Stimulated activated CD4-positive, alpha-beta T cell treated with anti-CD3 and anti-CD28 coated beads, Interleukin-12 subunit alpha, Interleukin-12 subunit beta, amount 100 ng/mL, for 4 hours (primary cell): ENCODE measurements at places on chromosomes 11 and 22.

DNA sequence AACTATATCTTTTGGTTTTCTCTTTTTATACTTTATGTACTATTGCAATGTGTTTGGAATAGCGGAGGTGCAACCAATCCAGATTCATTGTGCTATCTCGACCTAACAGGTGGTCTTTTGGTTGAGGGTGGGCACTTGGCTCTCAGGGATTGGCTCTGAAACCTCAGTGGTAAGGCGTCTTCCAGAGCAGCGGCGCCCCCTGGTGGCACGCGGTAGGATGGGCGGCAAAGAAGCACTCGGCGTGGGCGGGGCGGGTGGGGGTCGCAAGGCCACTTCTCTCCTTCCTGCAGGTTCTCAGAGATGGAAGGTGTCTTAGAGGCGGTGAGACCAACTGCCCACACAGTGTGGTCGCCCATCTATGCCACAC is 19.2 kb upstream of the PLET1 start:
- DNase-seq = peak; percentile 79

DNA sequence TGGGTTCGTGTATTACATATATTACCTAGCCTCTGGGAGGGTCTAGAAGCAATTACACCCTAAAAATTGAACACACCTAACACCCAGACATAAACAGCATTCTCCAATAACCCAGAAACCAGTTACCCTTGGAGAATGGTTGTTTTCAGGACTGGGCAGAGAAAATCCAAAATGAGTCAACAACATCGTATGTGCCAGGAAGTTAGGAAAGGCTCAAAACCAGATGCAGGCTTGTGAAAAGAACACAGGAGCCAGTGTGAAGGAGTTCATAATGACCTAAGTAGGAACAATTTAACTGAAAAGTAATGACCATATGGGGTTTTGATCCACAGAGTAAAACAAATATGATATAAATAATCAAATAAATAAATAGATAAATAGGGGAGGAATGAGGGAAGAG is 5.1 kb upstream of the CLPB start:
- DNase-seq = no peak

DNA sequence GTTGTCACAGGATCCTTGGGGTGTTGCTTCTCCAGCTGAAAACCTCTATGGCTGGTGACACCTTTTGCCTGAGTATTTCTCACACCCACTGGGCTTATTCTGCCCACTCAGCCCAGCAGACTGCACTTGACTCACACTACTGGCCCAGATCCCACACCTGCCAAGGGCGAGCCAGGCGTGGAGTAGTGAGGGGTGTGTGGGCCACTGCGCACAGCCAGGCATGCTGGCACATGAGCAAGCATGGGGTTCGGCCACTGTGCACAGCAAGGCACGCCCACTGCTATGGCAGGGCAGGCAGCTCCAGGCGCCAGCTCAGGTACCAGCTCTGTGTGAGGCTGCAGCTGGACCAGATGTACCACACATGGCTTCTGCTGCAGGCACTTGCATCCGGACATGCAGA is 116.5 kb upstream of the MTNR1B start:
- DNase-seq = no peak

DNA sequence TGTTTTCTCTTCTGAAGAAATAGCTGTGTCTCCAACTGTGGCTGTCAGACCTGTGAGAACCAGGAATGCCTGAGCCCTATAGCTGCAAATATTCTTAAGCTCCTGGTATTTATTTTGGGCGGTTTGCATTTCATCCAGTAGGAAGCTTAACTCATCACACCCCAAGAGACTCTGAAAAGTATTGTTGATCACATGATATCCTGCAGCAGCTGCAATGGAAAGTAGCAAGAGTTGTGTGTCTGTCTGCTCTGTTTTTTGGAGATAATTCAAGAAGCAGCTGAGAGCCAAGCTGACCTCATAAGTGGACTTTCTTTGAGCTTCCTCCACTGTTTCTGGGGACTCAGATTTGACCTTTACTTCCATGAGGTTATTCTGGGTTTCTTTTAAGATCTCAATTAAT is 36.4 kb upstream of the MRPL17 start:
- no peak for DNase-seq

- no peak for DNase-seq
Observed at GRCh38 chr11:103803062-103803461, 233.4 kb upstream of the DDI1 start.

DNA sequence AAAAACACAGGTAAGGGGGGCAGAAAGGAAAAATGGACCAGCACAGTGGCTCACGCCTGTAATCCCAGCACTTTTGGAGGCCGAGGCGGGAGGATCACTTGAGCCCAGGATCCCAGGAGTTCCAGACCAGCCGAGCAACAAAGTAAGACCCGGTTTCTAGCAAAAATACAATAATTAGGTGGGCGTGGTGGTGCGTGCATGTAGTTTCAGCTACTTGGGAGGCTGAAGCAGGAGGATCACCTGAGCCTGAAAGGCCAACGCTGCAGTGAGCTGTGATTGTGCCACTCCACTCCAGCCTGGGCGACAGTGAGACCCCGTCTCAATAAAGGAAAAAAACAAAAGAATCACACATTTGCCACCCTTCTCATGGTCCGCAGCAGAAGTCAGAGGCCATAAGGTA is 519.4 kb downstream of the BRD1 start:
- no peak for DNase-seq

DNA sequence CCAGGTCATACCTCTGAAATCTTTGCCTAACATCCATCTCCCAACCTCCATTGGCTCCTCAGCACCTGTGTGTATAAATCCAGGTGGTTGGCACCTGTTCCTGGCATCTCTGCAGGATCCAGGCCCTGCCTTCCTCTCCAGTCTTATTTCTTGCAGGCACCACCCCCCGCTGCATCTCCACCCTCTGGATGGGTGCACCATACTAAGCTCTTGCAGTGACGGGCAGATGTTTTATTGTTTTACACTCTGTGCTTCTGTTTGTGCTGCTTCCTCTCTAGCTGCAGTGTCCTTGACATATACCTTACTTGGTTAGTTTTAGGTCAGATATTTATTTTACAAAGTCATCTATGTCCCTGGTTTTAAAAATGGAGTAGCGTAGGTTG is 102.6 kb downstream of the TBC1D22A start:
- no peak for DNase-seq

GRCh38 chr11:58742981-58743880 is 11.5 kb upstream of the GLYAT start:
- no peak for DNase-seq

- no peak for DNase-seq
Observed at GRCh38 chr22:17717708-17718107, 56.6 kb downstream of the BID start.

- no peak for DNase-seq
Observed at GRCh38 chr11:62925745-62926679, 4.8 kb upstream of the CHRM1 start.

- DNase-seq = no peak
Observed at GRCh38 chr11:118396097-118396501, 5.3 kb upstream of the ATP5MG start.

DNA sequence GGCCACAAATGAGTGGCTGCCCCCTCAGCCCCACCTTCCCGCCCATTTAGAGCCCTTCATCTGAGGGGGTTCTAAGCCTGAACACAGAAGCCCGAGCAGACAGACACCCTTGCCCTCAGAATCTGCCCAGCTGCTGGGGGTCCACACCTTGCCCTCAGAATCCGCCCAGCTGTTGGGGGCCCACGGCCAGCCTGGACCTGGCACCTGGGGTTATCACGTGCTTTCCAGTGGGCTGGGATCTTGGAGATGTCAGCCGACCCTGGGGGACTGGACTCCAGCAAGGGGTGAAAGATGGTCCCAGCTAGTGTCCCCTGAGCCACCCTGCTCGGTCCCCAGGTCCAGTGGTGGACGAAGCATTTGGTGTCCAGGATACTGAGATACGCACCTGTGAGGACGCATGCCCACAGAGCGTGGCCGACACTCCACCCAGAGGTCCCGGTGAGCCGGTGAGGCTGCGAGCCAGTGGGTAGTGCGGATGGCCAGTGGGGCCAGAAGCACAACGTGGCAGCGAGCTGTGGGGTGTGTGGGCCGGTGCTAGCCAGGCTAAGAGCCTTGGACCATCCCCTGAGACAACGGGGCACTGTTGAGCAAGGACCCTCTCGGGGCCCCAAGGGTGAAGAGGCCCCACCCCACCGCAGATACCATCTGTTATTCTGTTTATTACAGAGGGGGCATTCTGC is 3.1 kb upstream of the CTSD start:
- DNase-seq = no peak

- DNase-seq = no peak
Observed at GRCh38 chr11:122673701-122674100, 18.2 kb downstream of the UBASH3B start.

DNA sequence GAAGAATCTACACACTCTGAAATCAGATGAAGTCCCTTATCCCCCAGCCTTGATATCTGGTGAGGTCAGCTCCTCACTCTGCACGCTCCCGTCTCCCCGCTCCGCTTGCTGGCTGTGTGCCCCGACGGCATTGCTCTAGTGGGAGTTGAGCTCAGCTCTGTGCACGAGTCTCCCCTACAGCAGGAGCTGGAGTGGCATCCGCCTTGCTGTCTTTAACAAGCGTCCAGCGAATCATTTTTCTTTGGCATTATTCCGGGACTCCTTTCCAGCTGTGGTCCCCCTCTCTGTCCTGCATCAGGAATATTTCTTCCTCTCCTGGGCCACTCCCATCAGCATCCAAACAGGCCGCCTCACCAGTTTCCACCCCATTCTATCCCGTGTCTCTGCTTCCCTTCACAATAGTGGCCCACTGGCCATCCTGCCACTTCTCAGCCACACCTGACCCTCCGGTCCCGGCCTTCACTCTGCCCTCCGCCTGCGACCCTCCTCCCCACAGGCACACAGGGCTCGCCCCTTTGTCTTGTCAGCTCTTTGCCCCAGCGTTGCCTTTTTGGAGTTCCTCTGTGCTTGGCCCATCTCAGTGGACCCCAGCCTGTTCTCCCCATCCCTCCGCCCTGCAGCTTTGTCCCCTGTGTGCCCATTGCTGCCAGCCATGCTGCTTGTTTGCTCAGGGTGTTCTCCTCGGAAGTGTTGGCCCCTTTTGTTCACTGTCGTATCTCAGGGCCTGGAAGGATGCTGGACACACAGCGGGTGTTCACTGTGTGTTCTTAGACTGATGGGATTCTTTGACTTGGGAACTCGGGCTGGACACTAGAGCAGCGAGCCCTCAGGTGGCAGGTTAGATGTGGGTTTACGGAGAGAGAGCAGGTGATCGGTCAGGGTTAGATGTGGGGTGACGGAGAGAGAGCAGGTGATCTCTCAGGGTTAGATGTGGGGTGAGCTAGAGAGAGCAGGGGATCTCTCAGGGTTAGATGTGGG is 441.8 kb downstream of the TBC1D22A start:
- no peak for DNase-seq

DNA sequence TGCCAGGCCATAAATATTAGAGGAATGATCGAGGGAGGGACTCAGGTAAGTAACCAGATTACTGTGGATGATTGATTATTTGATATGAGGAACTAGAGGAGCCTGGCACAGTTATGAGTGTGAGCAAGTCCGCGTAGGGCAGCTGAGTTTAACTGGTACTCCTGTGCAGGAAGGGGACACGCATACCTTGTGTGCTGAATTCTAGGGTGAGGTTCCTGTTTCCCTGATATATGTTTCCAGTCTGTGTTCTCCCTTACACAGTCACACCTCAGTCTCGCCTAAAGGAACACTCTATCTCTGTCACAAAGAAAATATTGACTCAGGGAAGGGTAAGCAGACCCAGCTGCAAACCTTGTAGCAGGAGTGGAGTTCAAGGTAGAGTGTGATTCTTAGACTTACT is 17.4 kb downstream of the SGSM3 start:
- DNase-seq = no peak

DNA sequence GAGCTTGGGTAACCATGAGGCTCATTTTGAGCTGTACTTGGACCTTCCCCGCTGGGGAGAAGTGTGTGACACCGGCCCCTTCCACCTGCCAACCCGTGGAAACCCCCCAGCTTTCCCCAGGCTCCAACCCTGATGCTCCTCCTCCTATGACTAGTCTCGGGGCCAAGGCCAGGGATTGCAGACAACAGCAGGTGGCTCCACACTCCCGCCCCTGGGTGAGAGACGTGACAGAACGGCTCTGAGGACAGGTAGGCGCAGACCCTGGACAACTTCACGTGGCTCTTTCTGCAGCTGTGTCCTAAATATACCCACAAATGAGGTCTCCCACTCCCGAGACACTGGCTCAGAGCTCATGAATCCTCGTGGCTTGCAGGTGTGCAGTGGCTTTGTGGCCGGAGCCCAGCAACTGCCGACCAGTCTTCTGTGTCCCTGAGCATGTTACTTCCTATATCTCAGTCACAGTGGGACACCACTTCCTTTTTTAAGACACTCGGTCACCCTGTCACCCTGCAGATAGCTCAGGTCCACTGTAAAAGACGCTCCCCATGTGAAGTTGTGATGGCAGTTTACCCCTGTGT is 55.2 kb downstream of the NECTIN1 start:
- DNase-seq = peak; percentile 11

DNA sequence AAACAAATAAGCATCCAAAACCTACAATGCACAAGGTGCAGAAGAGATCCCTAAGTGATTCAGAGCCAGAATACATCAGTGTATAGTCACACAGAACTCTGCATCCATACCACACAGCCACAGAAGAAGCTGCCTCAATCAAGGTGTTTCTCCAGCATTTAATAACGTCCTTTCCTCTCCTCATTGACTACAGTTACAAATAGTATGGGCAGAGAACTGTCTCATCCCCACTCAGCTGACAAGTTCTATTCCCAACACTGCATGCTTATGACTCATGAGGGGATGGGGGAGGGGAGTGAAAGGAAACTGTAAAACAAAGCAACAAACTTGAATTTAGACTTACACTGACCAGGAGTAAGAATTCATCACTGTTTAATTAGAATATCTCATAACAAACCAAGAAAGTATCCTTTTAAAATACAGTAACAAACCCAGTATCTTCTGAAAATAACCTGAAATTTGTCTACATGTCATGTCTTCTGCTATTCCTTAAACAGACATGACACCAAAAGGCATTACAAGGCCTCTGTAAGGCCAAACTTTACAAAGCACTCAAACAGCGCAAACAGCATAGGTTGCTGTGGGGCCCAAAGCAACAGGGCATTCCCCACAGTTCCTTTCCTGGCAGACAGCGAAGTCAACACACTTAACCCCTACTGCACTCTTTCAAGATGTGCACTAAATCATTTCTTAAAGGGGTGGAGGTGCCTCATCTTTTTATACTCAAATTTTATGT is 29.3 kb downstream of the CELF1 start:
- no peak for DNase-seq

- DNase-seq = no peak
Observed at GRCh38 chr11:7444091-7444981, 41.0 kb upstream of the OLFML1 start.

DNA sequence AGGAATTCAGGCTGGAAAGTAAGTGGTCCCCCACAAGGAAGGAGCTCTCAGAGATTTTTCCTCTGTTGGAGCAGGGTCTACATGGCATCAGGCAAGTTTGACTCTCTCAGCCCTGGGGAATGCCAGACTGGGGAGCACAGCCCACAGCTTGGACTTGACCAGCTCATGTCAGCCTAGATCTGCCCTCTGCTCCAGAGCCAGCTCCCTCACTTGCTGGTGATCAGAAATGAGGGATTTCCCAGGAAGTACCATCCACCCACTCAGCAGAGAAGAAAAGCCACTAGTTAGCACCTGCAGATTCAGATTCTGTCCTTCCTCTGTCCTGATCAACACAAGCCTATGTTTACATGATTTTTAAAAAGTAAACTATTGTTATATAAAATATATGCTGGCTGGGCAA is 13.0 kb downstream of the TALDO1 start:
- DNase-seq = no peak

GRCh38 chr11:121451178-121451985 is 732 bp upstream of the SORL1 start:
- no peak for DNase-seq

GRCh38 chr11:67411785-67412152 is 3.7 kb upstream of the CARNS1 start:
- DNase-seq = no peak
